ENCODE measurements at places on chromosomes 16 and 17.

- no peak for DNase-seq
These were observed 39.5 kb downstream of the CYB5B start for GRCh38 chr16:69463876-69464275.

DNA sequence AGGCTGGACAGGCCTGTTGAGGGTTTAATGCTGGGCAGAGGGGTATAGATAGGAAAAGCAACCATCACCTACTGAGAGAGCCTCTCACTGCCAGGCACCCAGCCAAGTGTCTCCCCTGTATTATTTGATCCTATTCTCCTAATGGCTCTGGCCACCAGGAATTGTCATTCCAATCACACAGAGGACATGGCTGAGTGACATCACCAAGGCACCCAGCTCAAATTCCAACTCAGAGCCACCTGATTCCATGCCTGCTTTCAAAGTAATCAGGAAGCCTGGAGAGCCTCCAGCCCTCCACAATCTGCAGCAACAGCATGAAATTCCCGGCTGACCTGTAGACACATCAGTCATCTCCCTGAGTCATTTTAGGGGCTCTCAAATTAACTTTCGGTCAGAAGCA lies 368.9 kb upstream of the C16orf82 start:
- no peak for DNase-seq

DNA sequence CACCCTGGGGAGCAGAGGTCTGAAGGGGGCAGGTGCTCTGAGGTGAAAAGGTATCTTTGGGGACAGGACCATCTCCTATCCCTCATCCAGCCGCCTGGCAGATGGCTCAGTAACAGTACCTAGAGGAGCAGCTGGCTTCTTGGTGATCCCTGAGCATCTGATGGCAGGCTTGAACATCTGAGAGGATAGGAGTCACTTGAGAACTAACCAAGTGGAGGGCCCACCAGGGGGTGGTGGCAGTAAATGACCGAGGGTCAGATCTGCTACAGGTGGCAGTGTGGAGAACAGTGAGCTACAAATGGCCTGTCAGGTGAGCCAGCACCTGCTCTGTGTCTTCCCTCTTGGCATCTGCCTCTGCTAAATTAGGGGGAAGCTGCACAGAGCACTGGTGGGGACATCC lies 13.8 kb downstream of the HROB start:
- no peak for DNase-seq

DNA sequence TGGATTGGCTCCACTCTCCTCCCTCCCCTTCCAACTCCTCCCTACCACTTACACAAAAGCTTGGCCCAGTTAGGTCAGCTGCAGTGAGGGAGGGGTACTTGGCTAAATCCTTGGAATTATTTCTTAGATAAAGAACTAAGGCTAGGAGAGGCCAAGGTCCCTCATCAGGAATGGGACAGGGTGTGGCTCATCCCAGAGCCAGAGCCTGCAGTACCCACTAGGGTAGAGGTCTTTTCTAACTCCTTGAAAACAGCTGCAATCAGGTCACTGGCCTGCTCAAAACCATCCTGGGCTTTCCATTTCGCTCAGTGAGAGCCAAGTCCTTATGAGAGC lies 1.9 kb upstream of the SLC46A1 start:
- no peak for DNase-seq

GRCh38 chr16:61820398-61820797 lies 215.8 kb downstream of the CDH8 start:
- no peak for DNase-seq

DNA sequence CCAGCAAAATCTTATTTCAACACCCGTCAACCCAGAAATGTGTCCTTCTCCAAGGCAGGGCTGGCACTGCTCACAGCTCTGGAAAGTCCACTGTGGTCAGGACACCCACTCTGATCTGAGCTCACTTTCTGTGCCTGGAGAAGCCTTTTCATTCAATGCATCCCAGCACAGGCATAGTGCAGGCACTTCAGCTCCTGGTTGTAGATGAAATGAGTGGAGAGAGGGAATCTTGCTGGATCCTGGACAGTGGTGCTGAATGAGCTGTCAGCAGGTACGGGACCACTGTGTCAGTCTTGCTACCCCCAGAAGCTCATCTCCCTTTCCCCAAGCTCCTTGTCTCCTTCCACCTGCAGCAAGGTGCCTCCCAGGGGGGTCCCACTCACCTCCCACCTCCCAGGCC lies 86.1 kb upstream of the SALL1 start:
- no peak for DNase-seq

GRCh38 chr17:36030956-36031355 lies 13.2 kb upstream of the CCL23 start:
- no peak for DNase-seq

DNA sequence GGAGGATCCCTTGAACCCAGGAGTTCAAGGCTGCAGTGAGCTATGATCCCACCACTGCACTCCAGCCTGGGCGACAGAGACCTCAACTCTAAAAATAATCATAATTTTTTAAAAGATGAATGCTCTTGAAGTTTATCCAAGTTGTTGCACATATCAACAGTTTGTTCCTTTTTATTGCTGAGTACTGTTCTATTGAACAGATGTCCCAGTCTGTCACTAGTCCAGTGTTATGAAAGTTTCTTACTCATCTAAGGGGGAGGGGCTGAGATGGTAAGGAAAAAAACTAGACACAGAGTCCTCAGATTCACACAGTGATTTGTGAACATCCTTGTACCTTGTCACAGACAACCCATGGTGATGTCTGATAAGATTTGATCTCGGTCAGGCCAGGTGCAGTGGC lies 3.9 kb downstream of the ACAP1 start:
- DNase-seq = no peak

DNA sequence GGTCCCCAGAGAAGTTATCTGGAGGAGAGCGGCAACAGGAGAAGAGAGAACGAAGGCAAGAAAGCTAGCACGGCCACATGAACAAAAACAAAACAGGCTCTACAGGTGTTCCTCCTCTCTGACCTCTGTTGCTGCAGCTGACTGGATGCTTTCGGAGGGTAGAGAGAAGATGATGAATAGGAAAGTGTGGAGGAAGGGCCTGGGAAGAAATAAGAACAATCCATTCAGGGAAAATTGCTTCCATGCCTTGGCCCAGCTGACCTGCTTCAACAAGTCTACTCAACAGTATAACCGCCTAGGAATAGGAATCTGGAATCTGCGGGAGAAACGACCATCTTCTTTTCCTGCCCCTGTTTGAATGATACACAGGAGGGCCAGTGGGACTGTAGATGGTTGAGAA lies 258.5 kb downstream of the ZFHX3 start:
- no peak for DNase-seq

- DNase-seq = no peak
These were observed 18.9 kb downstream of the KCNJ18 start for GRCh38 chr17:21711182-21711581.

- peak; percentile 52 for DNase-seq
These were observed 5.1 kb downstream of the CLEC16A start for GRCh38 chr16:10949424-10949970.

DNA sequence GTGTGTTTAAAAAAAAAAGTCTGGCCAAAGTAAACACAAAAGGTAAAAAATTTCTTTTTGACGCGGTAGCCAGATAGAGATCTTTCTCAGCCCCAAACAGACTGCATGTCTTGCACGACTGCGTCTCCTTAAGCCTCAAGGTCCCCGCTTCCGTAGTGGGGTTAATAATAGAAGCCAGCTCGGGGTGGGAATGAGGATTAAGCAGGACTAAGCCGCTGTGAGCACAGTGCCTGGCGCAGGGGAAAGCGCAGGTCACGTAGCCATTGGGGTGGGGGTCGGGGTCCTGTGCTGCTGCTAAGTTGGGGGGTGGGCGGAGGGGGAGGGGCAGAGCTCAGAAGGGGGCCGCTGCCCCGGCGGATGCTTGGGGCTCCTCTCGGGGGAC lies 521 bp downstream of the GGA2 start:
- peak; percentile 32 for DNase-seq

- DNase-seq = no peak
These were observed 43.1 kb upstream of the CBLN1 start for GRCh38 chr16:49324703-49325102.

DNA sequence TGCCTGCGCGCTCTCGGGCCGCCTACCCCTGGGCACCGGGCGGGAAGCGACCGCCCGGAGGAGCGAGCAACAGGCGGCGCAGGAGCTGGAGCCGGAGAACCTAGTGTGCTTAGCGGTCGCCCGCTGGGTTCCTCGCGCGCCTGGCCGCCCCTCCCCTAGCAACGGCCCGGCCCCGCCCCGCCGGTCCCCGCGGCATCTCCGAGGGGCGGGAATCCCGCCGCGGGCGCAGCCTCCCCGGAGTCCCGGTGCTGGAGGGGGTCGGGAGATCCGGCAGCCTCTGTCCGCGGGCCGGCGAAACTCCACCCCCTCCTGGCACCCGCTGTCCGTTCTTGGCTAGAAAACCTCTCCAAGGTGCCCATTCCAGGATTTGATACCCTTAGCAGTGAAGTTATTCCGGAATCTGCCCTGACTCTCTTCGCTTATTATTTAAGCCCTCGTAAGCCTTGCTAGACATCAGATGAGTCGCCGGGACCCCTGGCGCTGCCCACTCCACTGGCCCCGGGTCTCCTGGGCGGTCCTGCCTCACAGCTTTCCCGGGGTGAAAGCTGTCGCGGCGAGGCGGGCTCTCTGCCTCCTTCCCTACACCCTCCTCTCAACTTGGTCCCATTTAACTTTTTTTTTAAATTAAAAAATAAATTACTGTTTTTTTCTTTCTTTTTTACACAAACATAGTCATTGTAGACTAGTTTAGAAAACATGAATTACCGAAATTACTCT lies at the start of gene RPRML:
RPRML (minus strand) TSS at position 107 of the 717 bp plus-strand sequence. CDS start 246 bp downstream, outside the sequence.
- peak; percentile 55 for DNase-seq

DNA sequence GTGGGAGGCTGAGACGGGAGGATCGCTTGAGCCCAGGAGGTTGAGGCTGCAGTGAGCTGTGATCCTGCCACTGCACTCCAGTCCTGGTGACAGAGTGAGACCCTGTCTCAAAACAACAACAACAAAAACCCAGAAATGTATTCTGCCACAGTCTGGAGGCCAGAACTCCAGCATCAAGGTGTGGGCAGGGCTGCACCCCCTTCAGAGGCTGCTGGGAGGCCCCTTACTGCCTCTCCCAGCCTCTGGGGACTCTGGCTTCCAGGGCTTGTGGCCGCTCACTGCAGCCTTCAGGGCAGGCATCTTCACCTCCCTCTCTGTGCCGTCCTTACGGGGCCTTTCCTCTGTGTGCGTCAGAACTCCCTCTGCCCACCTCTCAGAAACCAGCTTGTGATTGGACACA lies 209.4 kb upstream of the GSE1 start:
- no peak for DNase-seq

GRCh38 chr17:50280068-50280467 lies 5.8 kb downstream of the TMEM92 start:
- DNase-seq = no peak

DNA sequence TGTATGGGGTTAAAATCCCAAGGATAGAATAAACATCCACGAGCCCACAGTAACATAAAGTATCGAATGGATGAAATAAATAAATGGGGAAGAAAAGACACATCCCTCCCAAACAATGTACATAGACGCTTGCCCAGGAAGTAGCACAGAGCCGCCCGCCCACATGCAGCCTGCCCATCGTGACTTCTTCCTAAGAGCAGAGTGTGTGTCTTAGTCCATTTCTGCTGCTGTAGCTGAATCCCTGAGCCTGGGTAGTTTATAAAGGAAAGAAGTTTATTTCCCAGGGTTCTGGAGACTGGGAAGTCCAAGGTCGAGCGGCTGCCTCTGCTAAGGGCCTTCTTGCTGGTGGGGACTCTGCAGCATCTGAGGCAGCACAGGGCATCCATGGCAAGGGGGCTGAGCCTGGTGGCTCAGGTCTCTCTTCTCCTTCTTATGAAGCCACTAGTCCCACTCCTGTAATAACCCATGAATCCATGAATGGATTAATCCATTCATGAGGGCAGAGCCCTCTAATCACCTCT lies 39.4 kb upstream of the ZNF469 start:
- DNase-seq = no peak

DNA sequence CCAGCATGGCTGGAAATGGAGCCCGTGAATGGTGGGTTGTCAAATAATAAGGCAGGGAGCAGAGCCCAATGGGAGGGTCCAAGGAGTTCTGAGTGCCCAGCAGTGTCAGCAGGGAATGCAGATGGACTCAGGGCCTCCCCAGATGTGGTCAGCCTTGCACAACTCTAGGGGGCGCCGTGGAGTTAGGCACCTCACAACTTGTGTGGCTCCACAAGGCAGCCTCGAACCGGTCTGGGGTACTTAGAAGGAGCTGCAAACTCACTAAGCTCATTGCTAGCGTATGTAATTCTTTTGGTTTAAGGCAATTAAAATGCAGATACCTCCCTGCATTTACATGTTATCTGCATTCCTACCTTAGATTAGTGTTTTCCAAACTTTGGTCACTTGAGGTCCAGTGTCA lies 18.1 kb downstream of the IRF8 start:
- peak; percentile 51 for DNase-seq

- DNase-seq = no peak
These were observed 74.7 kb upstream of the CDH11 start for GRCh38 chr16:65196420-65197075.

- peak; percentile 73 for DNase-seq
These were observed 55.2 kb downstream of the ARSG start for GRCh38 chr17:68346448-68346847.

DNA sequence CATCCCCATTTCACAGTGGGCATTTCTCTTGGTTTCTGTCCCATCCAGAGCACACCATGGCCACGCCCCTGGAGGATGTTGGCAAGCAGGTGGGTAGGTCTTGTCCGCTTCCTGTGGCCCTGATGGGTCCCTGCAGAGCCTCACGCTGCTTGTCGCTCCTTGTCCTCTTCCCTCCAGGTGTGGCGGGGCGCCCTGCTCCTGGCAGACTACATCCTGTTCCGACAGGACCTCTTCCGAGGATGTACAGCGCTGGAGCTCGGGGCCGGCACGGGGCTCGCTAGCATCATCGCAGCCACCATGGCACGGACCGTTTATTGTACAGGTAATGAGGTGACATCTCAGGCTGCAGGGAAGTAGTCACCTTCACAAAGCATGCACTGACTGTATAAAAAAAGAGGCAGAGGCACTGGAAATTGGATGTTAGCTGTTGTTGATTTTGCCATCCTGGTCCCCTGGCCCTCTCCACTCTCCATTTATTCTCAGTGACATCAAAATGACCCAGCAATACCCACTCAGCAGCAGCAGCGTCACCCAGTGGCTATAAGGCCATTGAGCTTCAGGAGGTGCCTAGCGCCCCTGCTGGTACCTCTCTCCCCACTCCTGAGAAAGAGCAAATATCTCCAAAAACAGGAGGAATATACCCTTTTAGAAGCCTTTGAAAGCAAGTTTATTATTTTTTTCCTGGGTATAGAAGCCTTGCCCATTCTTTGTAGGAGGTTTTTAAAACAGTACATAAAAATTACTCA lies 13.7 kb downstream of the METTL22 start:
- DNase-seq = no peak

GRCh38 chr17:36496018-36496789 lies 9.7 kb downstream of the ZNHIT3 start:
- no peak for DNase-seq

- DNase-seq = no peak
These were observed 106.3 kb upstream of the ZFHX3 start for GRCh38 chr16:73154063-73154870.

- DNase-seq = no peak
These were observed 48.1 kb downstream of the ZNF778 start for GRCh38 chr16:89265647-89266046.

GRCh38 chr17:68334393-68334792 lies 43.1 kb downstream of the ARSG start:
- no peak for DNase-seq
